ENCODE measurements at places on chromosomes 12 and 14. TPM values are rescaled to one million over a fixed set of nuclear protein-coding genes. Genes with fewer than 3 reads are reported as not detected.

DNA sequence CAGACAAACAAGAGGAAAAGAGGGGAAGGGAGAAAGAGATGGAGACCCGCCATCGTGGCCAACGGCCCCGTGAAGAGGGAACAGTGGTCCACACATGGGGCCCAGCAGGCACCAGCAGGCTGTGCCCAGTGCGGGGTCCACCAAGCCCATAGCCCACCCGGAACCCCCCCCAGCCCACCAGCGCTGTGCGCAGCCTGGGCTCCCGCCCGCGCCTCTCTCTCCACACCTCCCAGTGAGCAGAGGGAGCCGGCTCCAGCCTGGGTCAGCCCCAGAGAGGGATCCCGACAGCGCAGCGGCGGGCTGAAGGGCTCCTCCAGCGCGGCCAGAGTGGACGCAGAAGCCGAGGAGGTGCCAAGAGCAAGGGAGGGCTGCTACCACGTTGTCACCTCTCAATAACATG, 105.0 kb upstream of the TMTC1 start:
- no peak for DNase-seq

ESRRB gene
- 2.7 TPM for polyA plus RNA-seq

DNA sequence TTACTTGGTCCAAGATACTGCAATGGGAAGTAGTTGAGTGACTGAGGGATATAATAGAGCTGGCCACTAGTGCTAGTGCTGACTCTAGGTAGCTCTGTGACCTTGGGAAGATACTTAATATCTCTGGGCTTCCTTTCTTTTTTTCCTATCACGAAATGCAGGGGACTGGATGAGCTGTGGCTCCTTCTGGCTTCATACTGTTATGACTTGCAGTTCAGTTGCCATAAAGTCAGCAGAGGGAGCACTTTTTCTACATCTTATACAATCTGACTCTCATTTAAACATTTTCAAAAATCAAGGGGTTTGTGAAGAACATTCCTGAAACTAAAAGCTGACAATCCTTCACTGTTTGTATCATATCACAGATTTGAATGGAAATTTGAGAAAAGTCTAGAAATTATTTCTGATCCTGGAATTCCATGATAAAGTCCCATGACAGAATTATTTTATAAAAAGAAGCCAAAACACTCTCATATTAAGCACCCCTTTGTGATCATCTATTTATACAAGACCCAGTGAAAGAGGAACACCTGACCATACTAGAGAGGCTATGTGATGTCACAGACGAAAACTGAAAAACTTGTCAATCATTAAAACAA, 5.3 kb downstream of the BHLHE41 start:
- DNase-seq: no peak

DNA sequence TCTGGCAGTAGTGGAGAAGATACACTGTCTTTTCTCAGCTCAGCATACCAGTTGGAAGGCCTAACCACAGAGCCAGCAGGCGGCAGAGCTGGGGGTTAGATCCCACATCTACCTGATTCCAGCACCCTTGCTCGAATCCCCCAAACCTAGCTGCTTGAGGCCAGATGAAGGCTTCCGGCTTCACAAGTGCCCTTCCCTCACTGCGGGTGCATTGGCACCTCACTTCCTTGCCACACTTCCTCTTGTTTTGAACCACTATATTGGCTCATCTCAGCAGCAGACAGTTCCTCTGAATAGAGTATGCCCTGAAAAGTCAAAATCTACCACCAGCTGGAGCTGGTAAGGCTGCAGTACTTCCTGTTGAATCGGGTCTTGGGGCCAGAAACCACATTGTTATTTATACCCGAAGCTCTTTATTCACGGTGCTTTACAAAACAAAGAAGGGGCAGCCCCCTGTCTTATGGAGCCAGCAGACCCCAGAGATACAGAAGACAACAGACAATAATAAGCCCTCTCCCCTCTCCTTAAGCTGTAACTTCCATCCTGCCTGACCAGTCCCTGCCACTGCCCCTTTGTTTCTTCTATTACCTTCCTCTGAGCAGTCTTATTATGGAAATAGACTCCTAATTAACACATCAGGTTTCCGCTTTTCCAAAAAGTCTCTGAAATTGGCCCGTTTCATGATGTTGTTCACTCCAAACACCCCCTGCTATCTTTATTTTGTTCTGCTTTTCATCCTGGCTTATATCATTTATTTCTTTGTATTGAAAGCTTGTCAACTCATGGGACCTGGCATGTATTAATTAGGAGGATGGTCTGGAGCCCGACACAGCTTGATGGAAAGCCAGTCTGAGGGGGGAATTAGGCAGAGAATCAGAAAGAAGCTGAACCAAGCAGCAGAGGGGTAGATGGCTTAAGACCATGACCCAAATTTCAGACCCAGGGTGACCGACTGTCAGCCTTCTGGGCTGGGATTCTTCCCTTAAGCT, 233.5 kb downstream of the EFCAB11 start:
- DNase-seq: no peak

DNA sequence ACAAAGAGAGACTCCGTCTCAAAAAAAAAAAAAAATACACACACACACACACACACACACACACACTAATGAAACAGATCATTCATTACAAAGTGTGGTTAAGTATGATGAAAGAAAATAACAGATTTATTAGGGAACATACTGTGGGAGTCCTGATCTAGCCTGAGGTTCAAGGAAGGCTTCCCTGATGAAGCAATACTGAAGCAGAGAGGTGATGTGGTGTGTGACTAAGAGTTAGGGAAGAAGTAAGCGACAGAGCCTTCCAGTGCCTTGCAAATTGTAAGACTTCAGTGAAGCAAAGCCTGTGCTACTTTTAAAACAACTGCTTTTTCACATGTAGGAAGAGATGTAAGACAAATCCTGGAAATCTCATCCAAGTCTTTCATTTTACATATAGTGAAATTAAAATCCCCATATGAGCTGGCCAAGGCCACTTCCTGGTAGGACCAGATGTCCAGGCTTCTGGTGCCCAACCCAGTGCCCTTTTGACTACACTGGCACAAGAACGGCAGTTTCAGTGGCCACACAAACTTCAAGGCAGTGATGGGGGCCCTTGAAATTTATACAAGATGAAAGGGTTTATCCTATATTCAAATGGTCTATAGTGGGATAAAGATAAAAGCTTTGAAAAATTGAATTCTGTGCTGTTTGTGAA, 86.2 kb downstream of the STON2 start:
- no peak for DNase-seq

All from hindlimb muscle (tissue), 1 donor.